ENCODE measurements at places on chromosomes 2 and 18. TPM values are rescaled to one million over a fixed set of nuclear protein-coding genes. Genes with fewer than 3 reads are reported as not detected.

GRCh38 chr2:128879161-128879560 lies 560.5 kb upstream of the HS6ST1 start:
- no peak for DNase-seq

GRCh38 chr18:30486856-30487255 lies 555.7 kb downstream of the DSC3 start:
- no peak for DNase-seq

- DNase-seq: peak; percentile 75
These were observed 114.0 kb downstream of the STPG4 start for GRCh38 chr2:47041063-47041462.

DNA sequence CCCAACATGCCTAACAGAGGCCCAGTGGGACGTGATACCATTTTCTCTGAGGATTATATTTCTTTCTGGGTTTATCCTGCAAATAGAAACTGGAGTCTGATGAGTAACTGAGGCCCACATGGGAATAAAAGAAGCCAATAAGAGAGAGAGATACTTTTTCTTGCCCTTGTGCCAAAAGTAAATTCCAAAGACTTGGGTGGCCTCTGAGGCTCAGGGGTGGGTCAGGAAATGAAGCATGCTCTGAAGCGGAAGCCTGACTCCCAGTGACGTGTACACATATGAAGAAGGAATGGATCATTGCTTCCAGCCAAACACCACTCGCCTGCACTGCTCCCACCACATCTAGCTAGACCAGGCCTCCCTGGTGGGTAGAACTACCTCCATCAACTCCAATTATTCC lies 273.6 kb upstream of the NCKAP5 start:
- DNase-seq: peak; percentile 78

DNA sequence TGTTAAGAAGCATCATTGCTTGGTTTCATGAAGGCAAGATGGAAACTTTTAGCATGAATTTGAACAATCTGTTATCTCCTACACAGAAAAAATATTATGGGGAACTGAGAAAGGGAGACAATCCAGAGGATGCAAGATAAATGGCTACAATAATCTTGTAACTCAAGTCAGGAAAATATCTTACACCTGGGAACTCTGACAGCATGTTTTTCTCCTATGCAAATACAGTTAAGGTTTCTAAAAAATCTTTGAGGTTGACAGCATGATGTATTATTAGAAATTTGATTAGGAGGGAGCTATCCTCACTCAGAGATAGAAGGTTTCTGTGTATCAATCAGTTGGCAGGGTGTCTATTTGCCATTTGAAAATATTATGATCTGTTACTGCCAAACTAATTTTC lies 75.6 kb downstream of the GPD2 start:
- no peak for DNase-seq

DNA sequence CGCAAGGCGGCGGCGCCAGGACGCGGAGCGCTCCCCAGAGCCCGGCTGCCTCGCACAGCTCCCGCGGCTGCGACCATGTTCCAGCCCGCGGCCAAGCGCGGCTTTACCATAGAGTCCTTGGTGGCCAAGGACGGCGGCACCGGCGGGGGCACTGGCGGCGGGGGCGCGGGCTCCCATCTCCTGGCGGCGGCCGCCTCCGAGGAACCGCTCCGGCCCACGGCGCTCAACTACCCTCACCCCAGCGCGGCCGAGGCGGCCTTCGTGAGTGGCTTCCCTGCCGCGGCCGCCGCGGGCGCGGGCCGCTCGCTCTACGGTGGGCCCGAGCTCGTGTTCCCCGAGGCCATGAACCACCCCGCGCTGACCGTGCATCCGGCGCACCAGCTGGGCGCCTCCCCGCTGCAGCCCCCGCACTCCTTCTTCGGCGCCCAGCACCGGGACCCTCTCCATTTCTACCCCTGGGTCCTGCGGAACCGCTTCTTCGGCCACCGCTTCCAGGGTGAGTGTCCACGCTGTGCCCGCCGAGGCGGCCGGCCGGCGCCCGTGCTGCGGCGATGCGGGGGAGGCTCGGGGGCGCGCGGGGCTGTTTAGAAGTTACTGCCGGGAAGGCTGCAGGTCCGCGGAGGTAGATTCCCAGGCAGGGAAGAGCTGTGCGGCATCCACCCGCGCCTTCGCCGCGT lies 696 bp downstream of the EMX1 start:
- no peak for DNase-seq

- no peak for DNase-seq
These were observed 451.1 kb upstream of the TRIB2 start for GRCh38 chr2:12265646-12266045.

DNA sequence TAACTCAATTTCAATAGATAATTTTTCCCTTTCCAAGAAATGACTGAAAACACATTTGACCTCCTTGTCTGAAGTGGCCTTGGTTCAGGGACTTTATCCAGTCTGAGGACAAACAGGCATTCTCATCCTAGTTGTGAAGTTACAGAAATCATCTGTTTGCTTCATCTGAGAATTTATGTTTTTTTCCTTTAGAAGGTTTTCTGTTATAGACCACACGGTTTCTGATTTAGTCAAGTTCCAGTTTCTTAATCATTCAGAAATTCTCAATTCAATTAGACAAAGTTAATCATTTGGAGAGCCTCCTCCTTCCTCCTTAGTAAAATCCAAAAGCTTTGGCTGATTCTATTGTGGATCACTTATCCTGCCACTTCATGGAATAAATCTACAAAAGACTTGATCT lies 60.9 kb downstream of the ICOS start:
- no peak for DNase-seq

Gene RNU2-63P
- polyA plus RNA-seq: not detected

Gene ZC3H8
- 22.6 TPM for polyA plus RNA-seq

Gene SH3RF3
- 4.5 TPM for polyA plus RNA-seq

Gene IDH1
- polyA plus RNA-seq: 46.9 TPM

Gene LONRF2
- polyA plus RNA-seq: 1.3 TPM
